ENCODE measurements at places on chromosomes 16 and 17. TPM values are rescaled to one million over a fixed set of nuclear protein-coding genes. Genes with fewer than 3 reads are reported as not detected.

GRCh38 chr17:82320140-82320840 lies 2.9 kb upstream of the CD7 start:
- no peaks in the 10 kb centered on the region for H3K36me3 ChIP-seq
- H3K27me3 ChIP-seq: peaks cover 22% of the 10 kb centered on the region
- peaks cover 22% of the 10 kb centered on the region for H3K4me1 ChIP-seq
- H3K27ac ChIP-seq: no peak overlapping the region

Gene RPS15A
- 3,933 TPM for total RNA-seq

Gene PIEZO1
- total RNA-seq: 5.5 TPM

- H3K27me3 ChIP-seq: no peaks in the 10 kb centered on the region
- H3K4me1 ChIP-seq: no peaks in the 10 kb centered on the region
- no peaks in the 10 kb centered on the region for H3K36me3 ChIP-seq
- no peak overlapping the region for H3K4me3 ChIP-seq
- H3K27ac ChIP-seq: no peak overlapping the region
Observed at GRCh38 chr17:75950421-75950820, 9.6 kb upstream of the FBF1 start.

GRCh38 chr17:38667099-38667786 lies 7.5 kb downstream of the EPOP start:
- H3K36me3 ChIP-seq: no peaks in the 10 kb centered on the region
- peak; percentile 88 for DNase-seq

- no peak overlapping the region for H3K4me3 ChIP-seq
- no peak for DNase-seq
- H3K27ac ChIP-seq: no peak overlapping the region
- no peaks in the 10 kb centered on the region for H3K27me3 ChIP-seq
Observed at GRCh38 chr16:22018559-22018958, 10.6 kb downstream of the MOSMO start.

- no peak for DNase-seq
- no peaks in the 10 kb centered on the region for H3K36me3 ChIP-seq
- no peak overlapping the region for H3K27ac ChIP-seq
- no peak overlapping the region for H3K4me3 ChIP-seq
- H3K4me1 ChIP-seq: no peaks in the 10 kb centered on the region
- H3K27me3 ChIP-seq: no peaks in the 10 kb centered on the region
Observed at GRCh38 chr17:34099859-34100515, 155.1 kb upstream of the CCL2 start.

GRCh38 chr17:1412185-1413110 lies 12.4 kb upstream of the YWHAE start:
- no peak overlapping the region for H3K27ac ChIP-seq
- DNase-seq: no peak
- H3K4me1 ChIP-seq: no peaks in the 10 kb centered on the region
- H3K27me3 ChIP-seq: no peaks in the 10 kb centered on the region

- H3K27me3 ChIP-seq: peaks cover 31% of the 10 kb centered on the region
- H3K4me3 ChIP-seq: no peak overlapping the region
- H3K36me3 ChIP-seq: no peaks in the 10 kb centered on the region
- DNase-seq: no peak
- no peak overlapping the region for H3K27ac ChIP-seq
- H3K4me1 ChIP-seq: no peaks in the 10 kb centered on the region
Observed at GRCh38 chr17:34647511-34647910, 68.1 kb downstream of the TMEM132E start.

DNA sequence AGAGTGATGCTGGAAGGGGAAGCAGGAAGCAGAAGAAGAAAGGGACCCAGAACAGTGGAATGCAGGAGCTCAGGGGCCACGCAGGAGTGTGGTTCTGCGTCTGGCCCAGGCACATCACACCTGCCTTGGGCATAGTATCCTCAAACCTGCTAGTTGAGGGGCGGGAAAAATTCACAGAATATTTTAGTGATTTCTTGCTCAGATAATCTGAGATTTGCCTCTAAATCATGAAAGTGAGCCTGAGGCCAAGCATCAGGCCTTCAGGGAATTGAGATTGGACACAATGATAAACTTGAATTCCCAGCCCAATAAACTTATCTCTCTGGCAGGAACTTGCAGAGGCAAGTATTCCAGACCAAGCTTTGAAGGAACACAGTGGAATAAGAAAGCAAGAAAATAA lies 48.5 kb upstream of the CCL2 start:
- no peaks in the 10 kb centered on the region for H3K4me1 ChIP-seq
- no peak overlapping the region for H3K27ac ChIP-seq
- DNase-seq: no peak
- H3K27me3 ChIP-seq: no peaks in the 10 kb centered on the region
- H3K36me3 ChIP-seq: no peaks in the 10 kb centered on the region
- no peak overlapping the region for H3K4me3 ChIP-seq

DNA sequence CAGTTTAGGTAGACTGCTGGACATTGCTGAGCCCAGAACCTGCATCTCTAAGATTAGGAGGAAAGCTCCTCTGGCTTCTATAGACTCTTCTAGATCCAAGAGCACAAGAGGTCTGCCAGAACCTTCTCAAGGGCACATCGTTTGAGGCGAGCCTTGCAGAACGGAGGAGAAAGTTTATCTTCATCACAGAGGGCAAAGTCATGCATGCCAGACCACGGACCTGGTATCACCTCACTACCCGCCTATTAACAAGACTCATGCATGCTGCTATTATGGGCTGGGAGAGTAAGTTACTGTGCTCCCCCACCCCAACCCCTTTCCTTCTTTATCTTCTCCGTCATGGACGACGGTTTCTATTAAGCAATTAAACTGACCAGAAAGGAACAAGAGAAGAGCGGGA lies 23.3 kb downstream of the MYH11 start:
- no peak overlapping the region for H3K27ac ChIP-seq
- no peak for DNase-seq
- no peak overlapping the region for H3K4me3 ChIP-seq
- no peaks in the 10 kb centered on the region for H3K4me1 ChIP-seq
- H3K36me3 ChIP-seq: no peaks in the 10 kb centered on the region

DNA sequence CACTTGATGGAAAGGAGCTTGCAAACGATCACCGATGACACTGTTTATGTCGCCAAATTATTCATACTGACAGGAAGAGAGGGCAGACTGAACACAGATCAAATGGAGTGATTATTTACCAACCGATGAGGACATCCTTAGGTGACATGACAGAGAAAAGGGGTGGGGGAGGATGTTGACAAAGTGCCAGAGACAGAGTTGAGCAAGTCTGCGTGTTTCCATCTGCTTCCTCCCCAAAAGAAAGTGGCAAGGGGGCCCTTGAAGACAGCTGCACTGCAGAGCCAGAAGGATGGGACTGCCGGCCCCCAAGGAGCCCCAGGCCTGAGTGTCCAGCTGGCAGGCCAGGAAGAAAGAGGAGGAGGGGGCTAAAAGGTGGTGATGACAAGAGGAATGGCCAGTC lies 191.0 kb upstream of the RPL38 start:
- H3K36me3 ChIP-seq: no peaks in the 10 kb centered on the region
- no peak for DNase-seq
- H3K4me1 ChIP-seq: peaks cover 42% of the 10 kb centered on the region
- H3K27me3 ChIP-seq: peaks cover 30% of the 10 kb centered on the region
- no peak overlapping the region for H3K4me3 ChIP-seq

- H3K36me3 ChIP-seq: no peaks in the 10 kb centered on the region
- peak; percentile 59 for DNase-seq
- no peaks in the 10 kb centered on the region for H3K4me1 ChIP-seq
- H3K4me3 ChIP-seq: no peak overlapping the region
Observed at GRCh38 chr16:67236563-67237395, 9.8 kb downstream of the TMEM208 start.

DNA sequence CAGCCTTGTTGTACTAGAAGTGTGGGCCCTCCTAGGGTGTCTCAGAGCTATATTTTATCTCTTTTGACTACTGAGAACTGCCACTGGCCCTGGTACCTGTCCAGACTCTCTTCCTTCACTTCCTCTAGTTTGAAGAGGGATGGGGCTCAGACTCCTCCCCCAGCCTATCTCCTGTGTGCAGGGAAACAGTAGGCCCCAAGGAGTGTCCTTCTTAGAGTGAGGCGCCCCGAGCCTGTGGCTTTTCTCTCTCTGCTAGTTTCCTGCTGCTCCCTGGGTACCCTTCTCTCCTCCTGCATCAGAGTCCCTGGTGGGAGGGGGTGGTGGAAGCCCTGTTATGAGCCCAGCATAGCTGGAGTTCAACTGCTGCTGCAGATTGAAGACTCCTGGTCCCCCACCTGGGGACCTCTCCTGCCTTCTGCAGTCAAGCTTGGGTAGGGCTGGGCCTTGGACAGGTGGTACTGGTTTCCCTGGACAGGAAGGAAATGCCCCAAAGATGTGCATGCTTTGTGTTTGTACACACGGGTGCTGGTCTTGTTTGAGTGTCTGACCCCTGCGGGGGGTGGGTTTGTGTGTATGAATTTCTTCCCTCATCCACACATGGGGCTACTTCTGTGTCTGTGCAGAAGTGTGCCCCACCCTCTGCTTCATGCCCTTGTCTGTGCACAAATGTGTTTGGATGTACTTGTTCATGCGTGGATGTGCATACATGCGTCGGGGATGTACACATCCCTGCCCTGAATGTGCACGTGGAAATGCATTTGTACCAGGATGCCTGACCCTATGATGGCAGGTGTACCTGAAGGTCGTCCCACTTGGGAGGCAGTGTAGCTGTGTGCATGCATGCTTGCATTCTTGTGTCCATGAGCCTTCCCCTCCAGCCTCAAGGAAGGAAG lies 6.9 kb downstream of the RARA start:
- no peak overlapping the region for H3K27ac ChIP-seq
- H3K4me3 ChIP-seq: peak overlapping the region; percentile 73
- H3K27me3 ChIP-seq: peaks cover 31% of the 10 kb centered on the region
- peaks cover 44% of the 10 kb centered on the region for H3K4me1 ChIP-seq
- H3K36me3 ChIP-seq: no peaks in the 10 kb centered on the region

- H3K4me3 ChIP-seq: no peak overlapping the region
- H3K27ac ChIP-seq: no peak overlapping the region
- peaks cover 8% of the 10 kb centered on the region for H3K4me1 ChIP-seq
- H3K27me3 ChIP-seq: no peaks in the 10 kb centered on the region
- no peaks in the 10 kb centered on the region for H3K36me3 ChIP-seq
Observed at GRCh38 chr17:32914181-32914580, 13.8 kb upstream of the TMEM98 start.

DNA sequence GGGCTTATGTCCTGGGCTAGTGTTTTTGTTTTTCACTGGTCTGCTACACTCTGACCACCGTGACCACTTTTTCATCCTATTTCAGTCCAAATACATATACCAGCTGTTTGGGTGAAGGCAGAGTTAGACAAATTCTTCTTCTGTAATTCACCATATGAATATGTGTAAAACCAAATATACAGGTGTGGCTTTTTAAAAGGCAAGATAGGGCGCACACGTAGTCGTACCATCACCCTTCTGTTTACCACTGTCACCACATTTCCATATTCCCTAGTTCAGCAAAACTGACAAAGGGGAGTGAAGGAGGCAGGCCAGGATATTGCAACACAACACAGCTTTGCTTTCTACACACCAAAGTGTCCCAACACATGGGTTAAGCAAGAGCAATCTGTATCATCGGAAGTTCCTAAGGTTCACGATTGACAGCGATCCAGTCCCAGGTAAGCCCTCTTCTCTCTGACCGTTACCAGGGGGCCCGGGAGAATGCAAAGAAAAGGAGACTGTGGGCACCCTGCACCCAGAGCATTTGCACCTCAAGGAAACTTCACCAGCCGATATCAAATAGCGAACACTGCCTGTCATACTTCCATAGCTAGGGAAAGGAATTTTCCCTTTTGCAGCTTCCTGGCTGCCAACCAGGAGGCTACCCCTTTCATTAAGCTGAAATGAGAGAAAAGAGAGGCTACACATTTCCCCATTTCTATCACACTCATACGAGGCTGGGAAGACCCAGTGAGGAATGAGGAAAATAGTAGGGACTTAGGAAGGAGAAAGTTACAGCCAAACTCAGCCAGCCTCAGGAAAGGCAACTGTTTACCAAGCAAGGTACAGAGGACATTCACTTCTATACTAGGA lies 23.1 kb downstream of the CREBBP start:
- H3K27me3 ChIP-seq: no peaks in the 10 kb centered on the region
- H3K27ac ChIP-seq: peak overlapping the region; percentile 60
- H3K36me3 ChIP-seq: no peaks in the 10 kb centered on the region
- no peak for DNase-seq
- H3K4me1 ChIP-seq: peaks cover 39% of the 10 kb centered on the region
- no peak overlapping the region for H3K4me3 ChIP-seq

DNA sequence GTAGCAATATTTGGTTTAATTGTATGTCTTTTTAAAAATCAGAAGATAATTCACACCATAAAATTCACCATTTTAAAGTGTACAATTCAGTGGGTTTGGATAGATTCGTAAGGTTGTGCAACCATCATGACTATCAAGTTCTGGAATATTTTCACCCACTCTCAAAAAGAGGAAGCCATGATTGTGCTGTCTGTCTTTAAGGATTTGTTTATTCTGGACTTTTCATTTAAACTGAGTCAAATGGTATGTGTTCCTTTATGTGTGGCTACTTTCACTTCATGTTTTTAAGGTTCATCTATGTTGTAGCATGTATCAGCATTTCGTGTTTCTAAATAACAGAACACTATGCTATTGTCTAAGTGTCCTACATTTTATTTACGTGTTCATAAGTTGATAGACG lies 68.1 kb upstream of the CPHXL start:
- peaks cover 5% of the 10 kb centered on the region for H3K27me3 ChIP-seq
- H3K4me3 ChIP-seq: no peak overlapping the region
- no peaks in the 10 kb centered on the region for H3K4me1 ChIP-seq
- no peak overlapping the region for H3K27ac ChIP-seq

- H3K36me3 ChIP-seq: no peaks in the 10 kb centered on the region
- no peak overlapping the region for H3K27ac ChIP-seq
- no peak overlapping the region for H3K4me3 ChIP-seq
- DNase-seq: no peak
- no peaks in the 10 kb centered on the region for H3K27me3 ChIP-seq
- peaks cover 6% of the 10 kb centered on the region for H3K4me1 ChIP-seq
Observed at GRCh38 chr16:19135896-19136438, 22.2 kb downstream of the ITPRIPL2 start.

DNA sequence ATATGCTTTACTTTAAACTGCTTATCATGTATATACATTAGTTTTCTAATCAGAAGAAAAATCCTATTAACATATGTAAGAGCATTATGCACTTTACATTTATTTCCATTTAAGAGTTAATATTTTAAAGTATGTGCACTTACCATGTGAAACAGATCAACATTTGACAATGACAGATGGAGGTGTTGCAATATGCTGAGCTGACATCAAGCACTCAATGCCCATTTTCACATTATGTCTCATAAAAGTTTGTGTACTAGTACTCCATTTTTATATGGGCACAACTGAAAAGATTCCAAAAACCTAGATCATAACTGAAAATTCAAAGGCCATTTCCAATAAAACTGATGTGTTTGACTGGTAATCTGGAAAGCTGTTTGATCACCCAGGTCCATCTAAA lies 420.9 kb upstream of the SOX9 start:
- H3K4me1 ChIP-seq: no peaks in the 10 kb centered on the region
- no peaks in the 10 kb centered on the region for H3K27me3 ChIP-seq
- no peaks in the 10 kb centered on the region for H3K36me3 ChIP-seq
- no peak for DNase-seq
- H3K4me3 ChIP-seq: no peak overlapping the region
- H3K27ac ChIP-seq: no peak overlapping the region

Gene TPSG1
- not detected for total RNA-seq
